Glutamatergic neuron (in vitro differentiated cells): ENCODE measurements at places on chromosomes 5 and 9. TPM values are rescaled to one million over a fixed set of nuclear protein-coding genes. Genes with fewer than 3 reads are reported as not detected.

The TMEM232 gene
- total RNA-seq: 5.3 TPM

The SLC12A7 gene
- total RNA-seq: 147 TPM

The SH3RF2 gene
- total RNA-seq: not detected

The DOK3 gene
- 29.2 TPM for total RNA-seq

The C9orf153 gene
- 0.27 TPM for total RNA-seq

The FAM221B gene
- not detected for total RNA-seq

The MARVELD2 gene
- total RNA-seq: 1.6 TPM

The ENTPD2 gene
- 0.69 TPM for total RNA-seq

The ZNF300 gene
- total RNA-seq: 33.9 TPM

The ARHGAP26 gene
- total RNA-seq: 20.1 TPM

The TEX48 gene
- not detected for total RNA-seq

The LCN1 gene
- total RNA-seq: not detected
